Astrocyte of the hippocampus (primary cell): ENCODE measurements at places on chromosomes 4 and X.
A peak's percentile ranks its signal among the peaks of the same experiment; 100 is the strongest.

GRCh38 chr4:98851806-98852205 is 77.1 kb downstream of the EIF4E start:
- no peak for DNase-seq

GRCh38 chr4:118076958-118077766 is 42.9 kb downstream of the NDST3 start:
- DNase-seq, result no peak

DNA sequence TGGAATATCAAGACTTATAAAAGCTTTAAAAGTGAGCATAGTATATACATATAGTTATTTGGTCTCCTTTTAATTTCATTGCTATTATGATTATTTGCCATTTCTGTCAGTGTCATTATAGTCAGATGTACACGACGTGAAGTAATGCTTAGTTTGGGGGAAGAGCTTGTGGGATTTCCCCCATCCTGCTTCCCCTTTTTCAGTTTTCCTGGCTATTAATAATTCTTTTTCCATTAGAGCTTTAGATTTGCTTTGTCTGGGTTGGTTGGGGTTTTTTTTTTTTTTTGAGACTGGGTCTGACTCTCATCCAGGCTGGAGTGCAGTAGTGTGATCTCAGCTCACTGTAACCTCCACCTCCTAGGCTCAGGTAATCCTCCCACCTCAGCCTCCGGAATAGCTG is 5.4 kb downstream of the ABCE1 start:
- DNase-seq, result no peak

DNA sequence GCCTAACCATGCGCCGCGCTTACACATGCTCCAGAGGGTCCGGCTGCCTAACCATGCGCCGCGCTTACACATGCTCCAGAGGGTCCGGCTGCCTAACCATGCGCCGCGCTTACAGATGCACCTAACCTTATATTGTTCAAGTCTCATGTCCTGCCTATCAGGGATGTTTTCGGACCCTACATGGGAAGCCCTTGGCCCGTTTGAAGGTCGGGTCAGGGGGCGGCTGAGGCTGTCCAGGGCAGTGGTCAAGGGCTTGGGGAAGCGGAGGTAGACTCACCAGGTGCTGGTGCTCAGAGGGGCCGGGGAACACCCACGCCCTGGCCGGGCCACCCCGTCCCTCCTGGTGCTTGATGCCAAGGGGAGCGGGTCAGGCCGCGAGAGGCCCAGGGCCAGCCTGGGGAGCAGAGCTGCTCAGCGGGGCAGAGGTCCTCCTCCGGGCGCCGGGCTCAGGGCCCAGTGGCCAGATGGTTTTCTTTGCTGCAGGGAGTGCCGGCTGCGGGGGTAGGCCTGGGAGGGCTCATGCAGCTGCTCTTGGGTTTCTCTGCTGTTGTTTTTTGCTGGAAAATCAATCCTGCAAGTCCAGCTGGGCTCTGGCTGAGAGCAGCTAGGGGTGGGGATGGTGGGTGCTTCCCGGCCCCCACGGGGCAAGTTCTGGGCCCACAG is 35.4 kb upstream of the SPON2 start:
- no peak for DNase-seq

DNA sequence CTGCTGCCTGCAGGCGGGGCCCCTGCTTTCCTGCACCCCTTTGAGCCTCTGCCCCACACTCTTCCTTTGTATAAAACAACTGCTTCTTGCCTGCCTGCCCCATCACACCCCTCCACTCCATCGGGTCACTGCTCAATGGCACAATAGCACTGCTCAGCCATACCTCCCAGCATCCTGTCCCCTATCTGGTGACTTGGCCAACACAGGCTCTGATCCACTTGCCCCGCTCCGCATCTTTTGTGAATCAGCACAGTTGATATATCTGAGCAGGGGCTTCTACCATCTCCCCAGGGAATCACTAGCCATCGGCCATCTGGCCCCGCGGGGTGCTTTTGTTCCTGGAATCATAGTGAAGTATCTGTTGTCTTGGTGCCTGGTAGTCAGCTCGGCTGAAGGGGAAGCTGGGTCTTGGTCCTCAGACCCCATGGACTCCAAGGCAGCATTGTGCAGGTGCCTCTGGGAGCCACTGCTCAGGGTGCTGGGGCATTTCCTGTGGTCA is 45.3 kb downstream of the MAP7D3 start:
- DNase-seq, result no peak

- DNase-seq, result no peak
Measured at GRCh38 chr4:15148199-15148598, 145.9 kb downstream of the CPEB2 start.

- no peak for DNase-seq
Measured at GRCh38 chrX:50071494-50071893, 129.3 kb downstream of the AKAP4 start.

GRCh38 chrX:41909068-41909467 is 14.3 kb downstream of the CASK start:
- DNase-seq, result no peak

DNA sequence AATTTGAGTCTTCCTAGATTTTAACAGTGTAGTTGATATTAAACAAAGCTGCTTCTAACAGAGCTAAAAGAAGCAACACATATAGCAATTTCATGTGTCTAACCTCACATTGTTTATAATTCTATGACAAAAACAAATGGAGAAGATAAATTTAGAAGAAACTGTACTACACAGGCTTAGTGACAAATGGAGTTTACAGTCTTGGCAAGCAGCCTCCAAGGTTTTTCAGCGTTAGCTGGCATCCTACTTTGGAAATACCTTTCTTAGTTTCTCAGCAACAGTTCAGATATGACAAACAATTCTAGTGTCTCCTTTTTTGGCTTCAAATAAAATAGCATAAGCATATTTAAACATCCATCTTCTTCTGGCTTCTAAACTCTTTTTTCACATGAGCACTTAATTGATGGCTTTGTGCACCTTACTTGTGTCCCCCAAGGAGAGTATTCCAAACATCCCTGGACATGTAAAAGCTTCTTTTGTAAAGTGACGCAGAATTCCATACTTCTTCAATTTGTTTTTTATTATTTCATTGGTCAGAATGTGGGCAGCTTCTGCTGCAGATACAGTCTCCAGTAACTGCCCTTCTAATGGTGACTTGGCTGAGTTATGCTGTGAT is 249.8 kb downstream of the ANTXR2 start:
- peak; percentile 76 for DNase-seq

DNA sequence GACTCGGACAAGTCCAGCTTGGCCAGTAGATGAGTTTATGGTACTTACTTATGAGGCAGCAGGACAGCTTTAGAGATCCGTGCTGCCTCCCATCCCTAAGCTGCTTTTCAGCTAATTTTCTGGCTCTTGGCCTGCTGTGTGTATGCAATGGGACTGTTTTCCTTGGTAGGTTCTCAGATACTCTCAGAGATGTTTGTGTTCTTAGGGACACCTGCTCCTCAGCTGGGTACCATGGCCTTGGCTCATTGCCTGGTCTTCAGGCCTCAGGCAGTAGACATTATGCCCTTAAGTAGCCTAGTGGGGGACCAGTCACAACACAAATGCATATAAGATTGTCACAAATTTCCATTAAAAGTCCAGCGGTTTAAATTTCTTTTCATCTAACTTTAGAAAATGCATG is 688.0 kb downstream of the PCDH7 start:
- DNase-seq, result no peak

DNA sequence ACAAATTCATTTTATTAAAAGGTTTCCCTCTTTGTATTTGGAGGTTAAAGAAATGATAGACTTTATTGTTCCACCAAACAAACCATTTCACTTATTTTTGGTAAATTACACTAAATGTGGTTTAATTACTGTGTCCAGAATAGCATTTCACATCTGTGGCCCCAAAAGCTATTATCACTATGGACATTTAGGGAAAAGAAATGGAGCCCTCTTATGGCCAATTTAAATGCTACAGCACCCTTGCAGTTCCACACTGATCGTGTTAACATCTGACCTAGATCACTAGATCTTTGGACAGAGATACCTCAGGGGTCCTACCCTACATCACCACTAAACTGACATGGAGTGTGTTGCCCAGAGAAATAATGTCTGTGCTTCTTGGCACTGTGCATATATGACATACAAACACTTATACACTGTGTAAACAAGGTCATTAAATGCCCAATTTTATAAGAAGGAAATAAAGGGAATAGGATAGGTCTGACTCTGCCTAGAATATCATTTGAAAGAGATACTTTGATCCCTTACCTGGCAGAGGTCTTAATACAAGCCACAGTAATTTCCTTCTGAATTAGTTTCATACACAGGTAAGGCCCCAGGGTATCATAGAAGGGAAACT is 163.9 kb downstream of the KDR start:
- peak; percentile 69 for DNase-seq

GRCh38 chrX:13533726-13534125 is 35.7 kb upstream of the EGFL6 start:
- DNase-seq, result peak; percentile 47

- no peak for DNase-seq
Measured at GRCh38 chr4:138958519-138958918, 57.1 kb upstream of the NOCT start.

GRCh38 chr4:53614591-53614990 is 23.3 kb upstream of the LNX1 start:
- no peak for DNase-seq

- peak; percentile 31 for DNase-seq
Measured at GRCh38 chr4:3434881-3435685, 6.7 kb upstream of the HGFAC start.

GRCh38 chrX:123917069-123917468 is 44.4 kb upstream of the STAG2 start:
- no peak for DNase-seq

DNA sequence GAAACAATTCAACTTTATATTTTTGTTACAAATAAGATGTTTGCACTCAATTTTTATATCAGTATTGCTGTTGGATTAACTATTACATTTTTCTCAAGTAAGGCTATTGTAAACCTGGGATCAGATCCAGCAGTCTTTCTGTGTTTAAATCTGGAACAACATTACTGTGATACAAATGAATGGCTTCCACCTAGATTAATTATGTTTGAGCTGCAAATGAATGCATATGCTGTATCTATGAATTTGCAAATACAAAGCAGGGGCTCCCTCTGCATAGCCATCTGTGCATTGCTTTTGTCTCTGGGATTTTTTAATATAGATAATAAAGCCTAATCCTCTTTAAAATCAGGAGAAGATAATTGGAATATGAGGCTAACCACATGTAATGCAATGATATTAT is 69.8 kb upstream of the NEIL3 start:
- DNase-seq, result peak; percentile 7

DNA sequence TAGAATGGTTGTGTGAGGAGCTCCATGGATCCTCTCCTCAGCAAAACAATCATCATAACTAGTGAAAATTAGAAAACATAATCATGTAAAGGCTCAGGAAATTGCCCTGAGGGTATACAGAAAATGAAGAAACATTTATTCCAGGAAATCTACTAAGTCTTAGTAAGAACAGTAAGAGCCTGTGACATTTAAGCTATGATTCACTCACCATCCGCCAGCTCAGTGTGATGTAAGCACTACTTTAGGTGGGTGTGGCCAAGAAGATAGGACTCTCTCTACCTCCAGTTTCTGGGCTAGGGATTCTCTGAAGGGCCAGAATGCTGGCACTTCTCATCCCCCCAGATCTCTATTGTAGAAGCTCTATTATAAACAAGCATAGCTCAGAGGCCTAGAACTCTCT is 147.5 kb downstream of the DLG3 start:
- DNase-seq, result peak; percentile 0

DNA sequence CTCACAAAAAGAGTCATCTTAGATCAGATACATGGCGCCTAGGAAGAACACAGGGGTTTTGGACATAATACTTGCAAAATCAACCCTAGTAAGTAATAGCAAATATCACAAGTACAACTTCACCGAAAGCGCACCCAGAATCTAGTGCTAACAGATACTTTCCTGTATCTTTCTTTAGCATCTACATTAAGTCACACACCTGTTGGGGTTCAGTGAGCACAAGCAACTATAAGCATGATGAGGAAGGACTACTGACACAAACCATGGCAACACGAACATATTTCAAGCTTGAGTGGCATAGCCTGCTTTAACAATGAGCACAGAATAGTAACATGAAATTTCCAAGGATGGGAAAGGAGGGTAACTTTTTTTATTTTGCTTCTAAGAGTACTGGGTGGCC is 116.1 kb downstream of the GPC3 start:
- DNase-seq, result no peak

DNA sequence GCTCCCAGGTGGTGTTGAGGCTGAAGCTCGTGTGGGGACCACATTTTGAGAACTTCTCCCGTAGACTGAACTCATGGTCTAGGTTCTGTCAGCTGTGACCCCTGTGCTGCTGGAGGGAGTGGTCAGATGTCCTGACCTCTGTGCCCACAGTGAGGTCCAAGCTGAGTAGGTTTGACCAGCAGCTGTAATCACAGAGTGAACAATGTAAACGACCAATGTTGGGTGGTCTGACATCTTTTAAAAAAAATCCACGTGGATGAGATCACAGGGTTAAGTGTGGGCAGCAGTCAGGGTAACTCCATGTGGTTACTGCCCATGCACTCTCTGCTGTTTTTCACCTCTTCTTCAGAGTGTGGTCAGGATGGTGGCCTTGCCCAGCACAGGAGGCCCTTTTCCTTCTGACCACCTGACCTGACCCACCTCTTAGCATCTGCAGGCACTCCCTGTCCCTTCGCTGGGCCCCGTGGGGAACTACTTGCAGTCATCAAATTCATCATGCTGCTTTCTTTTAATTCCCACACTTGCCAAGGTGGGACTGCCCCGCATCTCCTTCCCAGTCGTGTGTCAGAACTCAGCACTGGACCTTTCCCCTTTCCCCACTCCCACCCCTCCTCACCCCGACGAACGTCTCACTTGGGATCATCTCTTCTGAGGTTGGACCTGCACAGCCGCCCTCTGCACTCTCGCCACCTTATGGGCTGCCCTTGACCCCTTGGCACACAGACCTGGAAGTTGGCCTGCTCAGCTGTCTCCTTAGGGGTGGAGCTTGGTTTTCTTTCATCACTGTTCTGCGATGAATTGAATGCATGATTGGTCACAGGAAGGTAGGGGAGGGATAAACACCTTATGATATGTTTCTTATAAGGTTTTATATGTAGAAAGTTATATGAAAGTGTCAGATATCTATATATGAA is 120.1 kb downstream of the PTTG2 start:
- no peak for DNase-seq

GRCh38 chrX:19535476-19535875 is 20.2 kb upstream of the MAP3K15 start:
- DNase-seq, result no peak

GRCh38 chr4:169312690-169313422 is 42.1 kb upstream of the SH3RF1 start:
- DNase-seq, result no peak

DNA sequence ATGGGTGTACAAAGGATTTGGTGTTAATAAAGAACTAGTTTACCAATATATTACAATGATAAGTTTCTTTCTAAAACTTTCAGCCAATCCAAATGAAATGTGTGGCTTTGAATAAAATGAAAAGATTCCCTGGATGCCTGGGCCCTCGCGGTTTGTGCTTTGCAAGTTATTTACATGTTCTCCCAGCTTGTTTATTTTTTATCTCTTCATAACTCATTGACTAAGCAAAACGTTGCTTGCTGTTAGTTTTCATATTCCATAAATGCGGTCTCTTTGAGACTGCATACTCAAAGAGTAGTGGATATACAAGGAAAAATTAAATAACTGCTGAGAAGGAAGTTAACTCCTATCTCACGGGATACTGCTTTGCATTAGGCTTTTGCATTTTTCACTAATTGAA is 26.0 kb downstream of the FHDC1 start:
- no peak for DNase-seq

- no peak for DNase-seq
Measured at GRCh38 chr4:53232371-53232770, 133.5 kb downstream of the SCFD2 start.
